HS-5 (cell line): ENCODE measurements at places on chromosomes 2 and 18.

GRCh38 chr2:233011702-233012131, 1.3 kb downstream of the NGEF start:
- no peak for DNase-seq

DNA sequence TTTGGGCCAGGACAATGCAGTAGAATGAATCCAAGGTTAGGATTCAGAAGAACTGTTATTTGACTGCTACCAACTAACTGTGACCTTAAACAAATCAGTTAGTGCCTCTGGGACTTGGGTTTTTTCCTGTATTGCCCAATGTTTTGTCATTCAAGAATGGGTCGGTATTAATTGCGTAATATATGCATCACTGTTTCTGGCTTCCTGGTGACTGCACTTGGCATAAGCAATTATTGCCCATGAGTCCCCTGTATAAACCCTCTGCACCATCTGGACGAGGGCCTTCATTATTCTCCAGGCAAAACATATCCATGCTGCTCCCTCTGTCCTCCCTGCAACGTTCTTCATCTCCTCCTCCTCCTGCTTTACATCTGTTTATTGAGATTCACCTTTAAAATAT, 255.8 kb upstream of the LRRTM1 start:
- peak; percentile 40 for DNase-seq

- no peak for DNase-seq
Observed at GRCh38 chr2:131418625-131419024, 54.7 kb upstream of the RAB6D start.

DNA sequence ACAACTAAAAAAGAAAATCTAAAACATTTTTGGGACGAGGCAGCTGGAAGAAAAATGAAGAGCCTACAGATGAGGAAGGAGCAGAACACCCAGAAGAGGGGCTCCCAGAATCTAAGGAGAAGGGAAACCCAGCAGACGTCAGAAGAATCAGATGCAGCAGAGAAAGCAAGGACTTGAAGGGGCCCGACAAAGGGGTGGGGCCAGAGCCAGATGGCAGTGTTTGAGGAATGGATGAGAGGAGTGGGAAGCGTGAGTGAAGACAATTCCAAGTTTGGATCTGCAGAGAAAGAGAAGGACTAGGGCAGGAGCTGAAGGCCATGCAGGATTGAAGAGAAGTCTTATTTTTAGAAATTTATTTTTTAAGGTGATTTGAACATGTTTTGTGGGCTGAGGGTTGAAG, 19.3 kb downstream of the PTMA start:
- DNase-seq, result no peak

DNA sequence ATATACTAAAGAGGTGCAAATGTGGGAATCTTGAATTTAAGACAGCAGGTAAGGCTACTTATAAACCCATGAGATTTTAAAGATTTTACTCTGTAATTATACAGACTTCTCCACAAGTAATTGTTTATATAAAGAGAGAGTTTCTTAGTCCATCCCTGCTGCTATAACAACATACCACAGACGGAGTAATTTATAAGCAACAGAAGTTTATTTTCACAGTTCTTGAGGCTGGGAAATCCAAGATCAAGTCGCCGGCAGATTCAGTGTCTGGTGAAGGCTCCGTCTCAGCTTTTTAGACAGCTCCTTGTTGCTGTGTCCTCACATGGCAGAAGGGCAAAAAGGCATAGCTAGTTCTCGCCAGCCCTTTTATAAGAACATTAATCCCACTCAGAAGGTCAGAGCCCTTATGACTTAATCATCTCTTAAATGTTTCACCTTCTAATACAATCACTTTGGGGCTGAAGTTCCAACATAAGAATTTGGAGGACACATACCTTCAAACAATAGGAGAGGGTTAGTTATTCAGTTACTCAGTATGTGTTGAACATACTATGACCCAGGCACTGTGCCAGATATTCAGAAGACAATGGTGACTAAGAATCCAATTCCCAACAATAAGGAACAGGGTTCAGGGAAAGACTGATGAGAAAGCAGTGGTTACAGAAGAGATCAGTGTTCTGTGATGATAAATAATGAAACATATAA, 466.0 kb downstream of the RIT2 start:
- DNase-seq, result peak; percentile 41

- no peak for DNase-seq
Observed at GRCh38 chr2:23434721-23435121, 49.7 kb downstream of the KLHL29 start.
